ENCODE measurements at places on chromosomes 3 and 15.

DNA sequence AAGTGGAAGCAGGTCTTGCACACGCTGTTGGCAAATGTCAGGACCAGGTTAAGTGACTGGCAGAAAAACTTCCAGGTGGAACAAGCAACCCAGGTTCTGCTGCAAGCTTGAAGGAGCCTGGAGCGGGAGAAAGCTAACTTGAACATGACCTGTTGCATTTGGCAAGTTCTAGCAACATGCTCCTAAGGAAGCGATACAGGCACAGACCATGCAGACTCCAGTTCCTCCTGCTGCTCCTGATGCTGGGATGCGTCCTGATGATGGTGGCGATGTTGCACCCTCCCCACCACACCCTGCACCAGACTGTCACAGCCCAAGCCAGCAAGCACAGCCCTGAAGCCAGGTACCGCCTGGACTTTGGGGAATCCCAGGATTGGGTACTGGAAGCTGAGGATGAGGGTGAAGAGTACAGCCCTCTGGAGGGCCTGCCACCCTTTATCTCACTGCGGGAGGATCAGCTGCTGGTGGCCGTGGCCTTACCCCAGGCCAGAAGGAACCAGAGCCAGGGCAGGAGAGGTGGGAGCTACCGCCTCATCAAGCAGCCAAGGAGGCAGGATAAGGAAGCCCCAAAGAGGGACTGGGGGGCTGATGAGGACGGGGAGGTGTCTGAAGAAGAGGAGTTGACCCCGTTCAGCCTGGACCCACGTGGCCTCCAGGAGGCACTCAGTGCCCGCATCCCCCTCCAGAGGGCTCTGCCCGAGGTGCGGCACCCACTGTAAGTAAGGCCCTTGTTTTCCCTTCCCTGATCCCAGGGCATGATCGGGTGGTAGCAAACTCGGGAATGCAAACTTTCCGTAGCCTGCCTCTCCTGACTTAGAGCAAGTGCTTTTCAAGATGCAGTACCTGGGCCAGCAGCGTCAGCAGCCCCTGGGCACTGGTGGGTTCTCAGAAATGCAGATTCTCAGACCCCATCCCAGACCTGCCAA, 759 bp downstream of the GALNT15 start:
- DNase-seq = no peak

DNA sequence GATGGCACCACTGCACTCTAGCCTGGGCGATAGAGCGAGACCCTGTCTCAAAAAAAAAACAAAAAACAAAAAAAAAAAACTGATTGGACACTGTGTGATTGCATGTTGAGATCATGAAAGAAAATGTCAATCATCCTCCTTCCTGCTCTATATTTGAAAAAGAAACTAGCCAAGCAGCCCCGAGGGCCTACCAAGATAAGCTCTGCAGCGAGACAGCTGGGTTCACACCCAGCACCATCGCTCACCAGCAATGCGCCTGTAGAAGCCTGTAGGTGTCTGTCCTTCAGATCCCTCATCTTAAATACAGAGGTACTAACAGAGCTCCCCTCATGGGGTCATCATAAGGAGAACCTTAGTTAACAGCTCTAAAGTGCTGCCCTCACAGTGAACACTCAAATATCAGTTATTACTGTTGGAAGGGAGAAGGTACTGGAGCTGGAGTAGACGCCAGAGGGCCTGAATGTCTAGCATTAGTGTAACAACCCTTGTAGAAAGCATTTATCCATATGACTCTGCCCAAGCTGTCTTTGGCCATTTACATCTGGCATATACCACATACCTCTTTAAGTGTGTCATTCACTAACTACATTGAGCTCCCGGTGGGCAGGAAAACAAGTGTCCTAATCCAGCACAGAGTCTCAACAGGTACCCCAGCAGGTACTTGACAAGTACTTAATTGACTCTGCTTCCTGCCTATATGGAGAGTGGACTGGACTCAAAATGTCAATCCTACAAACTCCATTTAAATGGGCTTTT, 22.9 kb downstream of the MYLK start:
- DNase-seq = no peak

- DNase-seq = no peak
These were observed 74.3 kb upstream of the VGLL4 start for GRCh38 chr3:11717768-11718636.

GRCh38 chr3:142287866-142288638, 62.7 kb upstream of the GK5 start:
- DNase-seq = no peak

DNA sequence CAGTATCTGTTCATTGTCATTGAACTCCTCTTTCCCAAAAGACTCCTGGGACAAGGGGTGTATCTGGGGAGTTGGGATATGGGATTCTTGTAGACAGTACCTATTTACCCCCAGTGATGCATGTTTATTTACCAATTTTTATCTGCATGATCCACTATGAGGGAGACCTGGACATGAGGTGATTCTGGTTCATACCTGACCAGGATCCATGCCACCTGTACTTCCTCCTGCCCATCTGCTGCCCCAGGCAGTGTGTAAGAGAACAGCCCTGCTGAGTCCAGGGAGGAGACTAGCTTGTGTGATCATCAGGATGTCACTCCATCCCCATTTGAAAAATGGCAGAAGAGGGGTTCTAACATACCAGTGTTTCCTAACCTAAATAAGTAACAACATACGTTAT, 3.1 kb upstream of the TPRG1 start:
- no peak for DNase-seq

DNA sequence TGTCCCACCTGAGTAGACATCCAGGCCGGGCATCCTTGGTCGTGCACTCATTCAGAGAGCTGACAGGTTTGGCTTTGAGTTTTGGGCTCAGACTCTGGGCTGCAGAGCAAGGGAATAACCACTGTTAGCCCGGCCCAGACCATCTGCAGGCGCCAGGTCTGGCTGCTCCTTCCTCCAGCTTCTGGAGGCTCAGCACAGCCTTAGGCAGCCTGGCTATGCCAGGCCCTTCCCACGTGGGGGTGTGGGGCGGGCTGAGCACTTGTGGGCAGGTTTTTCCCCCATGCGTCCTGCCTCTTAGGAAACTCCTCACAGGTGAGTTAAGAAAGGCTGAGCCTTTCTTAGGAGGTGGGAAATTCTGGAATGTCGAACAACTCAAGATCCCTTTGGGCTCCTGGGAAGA, 11.2 kb downstream of the PLA2G4B start:
- no peak for DNase-seq

DNA sequence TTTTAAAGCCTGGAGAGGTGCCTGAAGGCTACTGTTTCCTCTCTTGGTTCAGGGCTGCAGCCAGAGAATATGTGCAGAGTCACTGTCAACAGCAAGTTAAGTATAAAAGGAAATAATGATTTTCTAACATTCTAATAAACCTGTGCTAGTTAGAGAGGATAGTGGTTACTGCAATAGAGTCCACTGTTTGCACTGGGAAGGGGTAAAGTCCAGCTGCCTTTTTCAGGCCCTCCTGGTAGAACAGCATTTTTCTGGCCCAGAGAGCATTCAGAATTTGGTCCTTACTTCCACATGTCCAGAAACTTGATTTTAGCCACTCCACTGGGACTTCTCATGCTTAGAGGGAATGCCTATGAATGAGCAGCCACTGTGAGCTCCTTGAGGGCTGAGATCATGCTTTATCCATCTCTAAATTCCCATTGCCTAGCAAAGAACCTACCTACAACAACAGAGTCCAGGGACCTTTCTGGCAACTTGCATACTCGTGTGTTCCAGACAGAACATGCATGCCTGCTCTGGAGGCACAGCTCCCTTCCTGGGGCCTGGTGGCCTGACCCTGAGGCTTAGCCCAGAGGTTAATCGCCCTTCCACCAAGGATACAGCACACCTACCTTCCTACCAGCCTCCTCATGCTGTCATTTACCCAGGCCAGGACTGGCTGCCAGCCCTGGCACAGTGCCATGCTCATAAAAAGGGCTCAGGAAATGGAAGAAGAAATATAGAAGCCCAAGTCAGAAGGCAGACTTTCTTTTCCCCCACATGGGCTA, 50.3 kb upstream of the ATP13A3 start:
- DNase-seq = no peak

GRCh38 chr3:21954709-21955108, 203.7 kb upstream of the ZNF385D start:
- no peak for DNase-seq

- no peak for DNase-seq
These were observed 2.1 kb downstream of the UBE3A start for GRCh38 chr15:25436707-25437106.

- DNase-seq = peak; percentile 48
These were observed 34.3 kb downstream of the IRAK2 start for GRCh38 chr3:10198761-10199649.

DNA sequence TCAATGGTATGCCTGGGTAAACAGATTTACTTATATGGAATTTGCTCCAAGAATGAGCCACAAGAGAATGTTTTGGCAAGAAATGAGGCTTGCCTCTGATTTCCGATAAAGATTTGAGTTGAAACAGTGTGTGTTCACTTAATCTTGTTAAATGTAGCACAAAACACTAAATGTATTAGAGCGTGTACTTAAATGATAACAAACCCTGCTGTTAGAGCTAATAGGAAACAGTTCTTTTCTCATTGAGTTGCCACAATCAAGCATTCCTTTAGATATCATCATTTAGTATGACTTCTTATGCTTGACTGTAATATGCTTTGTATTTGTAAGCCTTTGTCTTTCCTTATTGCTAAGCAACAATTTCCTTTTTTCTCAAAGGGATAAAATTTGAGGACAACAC, 353.6 kb upstream of the ZNF717 start:
- DNase-seq = no peak

DNA sequence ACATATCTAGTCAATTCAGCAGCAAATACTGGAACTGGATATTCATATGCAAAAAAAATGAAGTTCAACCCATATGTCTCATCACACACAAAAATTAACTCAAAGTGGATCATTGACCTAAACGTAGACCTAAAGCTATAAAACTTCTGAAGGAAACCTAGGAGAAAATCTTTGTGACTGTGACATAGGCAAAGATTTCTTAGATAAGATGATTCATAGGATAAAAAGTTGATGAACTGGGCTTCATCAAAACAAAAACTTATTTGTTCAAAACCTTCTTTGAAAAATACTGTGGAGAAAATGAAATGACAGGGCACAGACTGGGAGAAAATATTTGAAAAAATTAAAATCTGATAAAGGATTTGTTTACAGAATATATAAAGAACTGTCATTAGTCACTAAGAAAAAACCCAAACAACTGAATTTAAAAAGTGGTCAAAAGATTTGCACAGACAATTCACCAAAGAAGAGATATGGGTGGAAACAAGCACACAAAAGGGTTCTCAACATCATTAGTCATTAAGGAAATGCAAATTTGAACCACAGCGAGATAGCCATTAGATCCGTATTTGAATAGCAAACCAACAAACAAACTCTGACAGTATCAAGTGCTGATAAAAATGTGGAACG, 62.8 kb downstream of the ITGB5 start:
- no peak for DNase-seq

DNA sequence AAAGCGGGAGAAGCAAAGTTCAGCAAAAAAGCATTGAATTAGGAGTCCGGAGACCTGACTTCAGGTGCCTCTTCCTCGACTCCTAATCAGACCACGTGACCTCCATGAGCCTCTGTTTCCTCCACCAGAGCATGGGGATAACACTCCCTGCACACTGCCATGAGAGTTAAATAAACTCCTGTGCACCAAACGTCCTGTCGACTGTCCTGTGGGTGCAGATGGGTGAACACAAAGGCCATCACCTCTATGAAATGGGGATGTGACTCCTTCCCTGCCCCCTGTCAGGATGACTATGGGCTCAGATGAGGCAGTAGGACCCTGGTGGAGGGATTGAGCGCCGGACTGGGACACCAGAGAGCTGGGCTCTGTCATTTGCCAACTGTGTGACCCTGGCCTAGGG, 13.5 kb upstream of the TSPAN3 start:
- DNase-seq = no peak

DNA sequence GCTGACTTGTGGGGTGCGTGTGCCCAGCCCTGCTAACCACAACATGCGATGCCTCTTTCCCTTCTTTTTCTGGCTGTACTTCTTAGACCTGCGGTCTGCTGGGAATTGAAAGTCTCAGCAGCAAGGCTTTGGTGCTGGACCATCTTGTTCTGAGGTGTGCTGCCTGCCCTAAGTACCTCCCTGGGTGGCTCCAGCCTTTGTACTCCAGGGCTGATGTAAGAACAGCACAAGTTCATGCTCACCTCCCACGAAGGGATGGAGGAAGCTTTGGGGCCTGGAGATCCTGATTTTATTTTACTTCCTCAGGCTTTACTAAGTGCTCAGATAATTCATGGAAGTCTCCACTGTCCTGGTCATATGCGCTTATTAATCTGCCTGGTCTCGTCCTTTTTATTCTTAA, 28.9 kb downstream of the FAM43A start:
- DNase-seq = no peak

DNA sequence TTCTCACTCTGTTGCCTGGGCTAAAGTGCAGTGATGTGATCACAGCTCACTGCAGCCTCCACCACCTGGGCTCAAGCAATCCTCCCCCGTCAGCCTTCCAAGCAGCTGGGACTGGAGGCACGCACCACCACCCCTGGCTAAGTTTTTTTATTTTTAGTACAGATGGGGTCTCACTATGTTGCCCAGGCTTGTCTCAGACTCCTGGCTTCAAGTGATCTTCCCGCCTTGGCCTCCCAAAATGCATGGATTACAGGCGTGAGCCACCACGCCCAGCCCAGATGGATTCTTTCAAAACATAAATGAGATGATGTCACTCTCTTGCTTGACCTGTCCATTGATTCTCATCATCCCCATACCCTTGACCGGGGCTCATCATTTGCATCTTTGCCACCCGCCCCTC, 72.6 kb upstream of the SLC6A6 start:
- no peak for DNase-seq

Measured in stimulated activated CD8-positive, alpha-beta memory T cell treated with anti-CD3 and anti-CD28 coated beads, Interleukin-4, amount 100 ng/mL, for 4 hours (primary cell).